ENCODE measurements at places on chromosomes 5 and 9.

- DNase-seq: peak; percentile 95
Measured at GRCh38 chr9:112059145-112059965, 115.7 kb downstream of the SUSD1 start.

DNA sequence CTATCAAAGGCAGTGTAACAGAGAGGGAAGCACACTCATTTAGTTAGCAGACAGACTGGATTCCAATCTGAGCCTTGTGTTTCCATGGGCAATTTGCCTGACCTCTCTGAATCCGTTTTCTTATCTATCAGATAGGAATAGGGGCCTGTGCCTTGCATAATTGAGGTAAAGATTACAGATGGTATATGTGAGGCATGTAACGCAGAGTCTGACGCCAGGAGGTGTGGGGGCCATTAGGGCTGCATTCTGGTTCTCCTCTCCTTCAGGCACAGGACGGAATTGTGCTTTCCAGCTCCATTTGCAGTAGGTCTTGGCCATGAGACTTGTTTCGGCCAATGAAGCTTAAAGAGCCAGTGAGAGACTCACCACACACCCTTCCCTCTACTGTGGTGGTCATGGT is 97.6 kb downstream of the FRMD3 start:
- no peak for DNase-seq

- no peak for DNase-seq
Measured at GRCh38 chr5:19369048-19369447, 619.0 kb downstream of the CDH18 start.

DNA sequence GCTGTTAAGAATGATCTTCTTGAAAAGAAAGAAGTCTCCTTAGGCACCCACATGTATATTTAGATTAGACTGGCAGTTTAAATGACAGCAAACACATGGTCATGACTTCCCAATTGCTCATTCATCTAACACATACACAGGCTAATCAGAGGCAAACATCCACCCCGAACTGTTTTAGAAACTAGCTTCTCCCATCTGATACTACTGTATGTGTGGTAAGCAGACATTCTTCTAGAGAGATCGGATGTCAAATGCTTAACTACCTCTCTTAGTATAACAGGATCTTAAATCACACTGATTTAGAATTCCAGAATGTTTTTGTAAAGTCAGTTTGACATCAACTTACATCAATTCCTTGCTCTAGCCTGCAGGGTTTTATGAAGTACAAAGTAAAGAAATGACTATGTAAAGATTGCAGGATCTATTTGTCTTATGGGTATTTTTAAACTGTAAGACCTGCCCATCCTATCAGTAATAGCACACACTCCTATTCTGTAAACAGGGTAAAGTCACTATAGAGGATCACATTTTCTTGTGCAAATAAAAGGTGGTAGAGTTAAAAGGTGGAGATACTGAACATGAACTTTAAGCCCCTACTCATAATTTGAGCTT is 239.7 kb downstream of the MLLT3 start:
- peak; percentile 67 for DNase-seq

GRCh38 chr5:127826011-127826410 is 122.8 kb downstream of the CCDC192 start:
- peak; percentile 79 for DNase-seq

GRCh38 chr5:81017320-81017719 is 57.2 kb downstream of the RASGRF2 start:
- no peak for DNase-seq

- peak; percentile 53 for DNase-seq
Measured at GRCh38 chr9:113511856-113512761, 48.6 kb downstream of the RGS3 start.

GRCh38 chr5:165157219-165157618 is 1651.8 kb downstream of the MAT2B start:
- DNase-seq: no peak

DNA sequence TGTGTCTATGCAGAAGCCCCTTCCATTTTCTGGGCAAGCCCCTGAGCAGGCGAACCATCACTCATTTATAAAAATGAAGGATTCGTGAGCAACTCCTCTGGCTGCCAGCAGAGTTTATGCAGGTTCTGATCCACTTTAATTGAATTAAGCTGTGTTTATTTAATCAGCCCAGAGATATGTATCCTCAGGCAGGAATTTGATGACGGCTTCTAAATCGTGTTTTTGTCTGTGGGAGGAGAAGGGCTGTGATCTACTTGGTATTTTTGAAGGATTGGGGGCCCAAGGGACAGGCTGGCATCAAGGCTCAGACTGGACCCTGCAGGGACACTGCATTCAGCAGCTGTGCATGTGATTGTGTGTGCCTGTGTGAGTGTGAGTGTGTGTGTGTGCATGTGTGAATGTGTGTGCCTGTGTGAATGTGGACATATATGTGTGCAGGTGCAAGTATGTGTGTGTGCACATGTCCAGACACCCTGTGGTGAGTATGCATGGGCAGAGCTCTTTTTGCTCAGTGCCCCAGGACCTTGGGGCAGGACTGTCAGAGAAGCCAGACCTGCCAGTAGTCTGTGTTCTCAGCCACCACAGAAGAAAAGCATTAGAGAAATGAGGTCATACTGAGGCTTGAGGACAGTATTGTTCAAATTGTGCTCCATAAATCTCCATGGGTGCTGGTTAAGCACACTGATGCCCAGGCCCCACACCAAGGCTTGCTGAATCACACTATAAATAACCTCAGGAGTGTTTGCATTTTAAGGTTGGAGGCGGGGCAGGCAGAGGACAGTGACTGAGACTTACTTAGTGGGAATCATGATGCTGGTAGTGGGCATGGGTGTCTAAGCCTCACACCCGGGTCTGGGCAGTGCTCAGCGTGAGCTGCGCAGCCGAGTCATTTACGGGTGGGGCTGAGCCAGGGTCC is 164.0 kb downstream of the CARTPT start:
- DNase-seq: peak; percentile 28

DNA sequence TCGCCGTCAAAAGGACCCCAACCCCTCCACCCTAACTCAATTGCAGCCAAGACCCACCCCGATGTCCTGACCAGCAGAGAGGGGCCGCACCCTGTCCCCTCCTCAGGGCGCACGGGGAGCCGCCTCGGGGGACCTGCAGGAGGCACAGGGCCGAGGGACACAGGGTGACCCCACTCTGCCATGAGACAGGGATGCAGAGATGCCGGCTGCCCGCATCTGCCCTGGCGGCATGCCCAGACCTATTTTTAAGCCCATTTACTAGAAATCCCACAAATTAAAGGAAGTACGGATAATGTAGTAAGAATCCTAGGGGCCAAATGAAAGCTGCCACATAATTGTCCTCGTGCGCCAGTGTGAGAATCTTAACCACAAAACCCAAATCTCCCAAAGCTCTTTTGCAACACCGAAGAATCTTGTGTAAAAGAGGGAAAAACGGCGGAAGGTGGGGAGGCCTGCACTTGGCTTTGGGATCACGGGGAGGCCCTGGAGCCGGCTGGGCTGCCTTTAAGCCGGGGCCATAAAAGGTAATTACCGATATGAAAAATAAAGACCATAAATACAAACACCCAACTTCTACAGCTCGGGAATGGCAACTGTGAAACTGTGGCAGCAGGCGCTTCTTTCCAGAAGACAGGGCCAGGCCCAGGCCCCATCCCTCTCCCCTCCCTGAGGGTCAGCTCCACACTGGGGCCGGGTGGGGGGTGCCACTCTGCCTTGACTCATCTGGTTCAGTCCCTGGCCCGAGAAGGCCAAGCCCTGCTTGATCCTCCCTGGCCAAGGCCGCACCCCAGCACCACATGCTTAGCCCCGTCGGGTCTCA is 35.0 kb downstream of the NACC2 start:
- no peak for DNase-seq

- DNase-seq: no peak
Measured at GRCh38 chr9:131876486-131876885, 136.6 kb upstream of the RAPGEF1 start.

DNA sequence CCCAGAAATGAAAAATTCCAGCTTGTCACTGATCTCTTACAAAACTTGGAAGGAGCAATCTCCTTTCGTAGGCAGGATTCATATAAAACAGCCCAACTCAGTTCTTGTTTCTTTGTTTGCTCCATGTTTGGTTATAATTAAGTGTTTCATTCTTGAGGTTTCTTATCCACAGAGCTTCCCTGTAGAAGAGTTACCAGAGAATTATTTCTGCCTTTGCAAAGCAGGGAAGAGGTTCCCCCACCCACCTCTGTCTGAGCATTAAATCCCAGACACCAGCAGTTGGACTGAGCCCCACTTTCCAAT is 34.1 kb upstream of the RAI14 start:
- no peak for DNase-seq

- no peak for DNase-seq
Measured at GRCh38 chr5:178438796-178439195, 151.4 kb downstream of the COL23A1 start.

- DNase-seq: no peak
Measured at GRCh38 chr5:45355189-45355992, 340.8 kb downstream of the HCN1 start.

DNA sequence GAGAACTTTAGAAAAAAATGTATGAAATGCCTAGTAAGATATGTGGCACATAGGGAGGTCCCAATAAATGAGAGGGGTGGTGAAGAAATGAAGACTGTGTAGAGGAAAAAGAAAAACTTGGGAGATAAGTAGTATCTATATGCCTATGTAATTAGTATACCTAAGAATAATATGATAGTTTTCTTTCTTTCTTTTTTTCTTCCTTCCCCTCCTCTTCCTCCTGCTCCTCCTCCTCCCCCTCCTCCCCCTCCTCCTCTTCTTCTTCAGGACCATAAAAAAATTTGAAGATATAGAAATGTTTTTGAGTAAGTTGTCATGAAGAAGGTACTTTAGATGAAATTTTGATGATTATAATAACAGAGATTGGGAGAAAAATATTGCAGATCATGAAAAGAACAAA is 857.4 kb downstream of the MAT2B start:
- DNase-seq: no peak

- DNase-seq: peak; percentile 70
Measured at GRCh38 chr5:132947671-132948070, 15.8 kb downstream of the AFF4 start.

- no peak for DNase-seq
Measured at GRCh38 chr5:168756453-168757391, 177.6 kb upstream of the PANK3 start.

DNA sequence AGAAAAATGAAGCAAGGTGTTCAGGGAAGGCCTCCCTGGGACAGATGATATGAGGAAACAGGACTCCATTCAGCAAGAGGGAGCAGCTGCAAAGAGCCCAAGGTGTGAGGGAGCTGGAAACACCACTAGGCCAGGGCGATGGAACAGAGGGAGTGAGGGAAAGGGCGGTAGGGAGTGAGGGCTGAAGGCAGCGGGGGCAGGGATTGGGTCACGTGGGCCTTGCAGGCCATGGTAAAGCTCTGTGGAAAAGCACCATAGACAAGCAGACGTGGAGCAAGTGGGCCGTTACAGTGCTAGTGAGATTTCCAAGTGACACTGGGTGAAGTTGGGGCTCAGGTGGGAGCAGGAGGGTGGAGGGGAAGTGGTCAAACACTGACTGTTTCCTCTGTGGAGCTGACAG is 10.8 kb upstream of the PRRC1 start:
- no peak for DNase-seq

- DNase-seq: no peak
Measured at GRCh38 chr5:54965806-54966205, 19.6 kb downstream of the ESM1 start.

DNA sequence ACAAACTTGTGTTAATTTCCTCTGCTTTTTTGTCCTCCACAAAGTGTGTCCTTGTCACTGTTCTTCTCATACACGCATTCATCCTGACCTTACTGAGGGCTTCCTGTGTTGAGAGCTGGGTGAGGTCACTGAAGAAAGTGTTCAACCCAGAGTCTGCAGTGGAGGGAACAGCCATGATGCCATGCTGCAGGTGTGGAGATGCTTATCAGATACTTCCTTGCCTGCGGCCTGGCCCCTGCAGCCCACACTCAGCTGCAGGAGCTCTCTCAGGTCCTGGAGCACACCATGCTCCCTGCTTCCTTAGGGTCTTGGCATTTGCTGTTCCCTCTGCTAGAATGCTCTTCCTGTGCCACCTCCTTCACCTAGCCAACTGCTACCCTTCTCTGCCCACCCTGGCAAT is 108.1 kb upstream of the SPRY4 start:
- no peak for DNase-seq

GRCh38 chr9:134602547-134603362 is 38.8 kb upstream of the COL5A1 start:
- DNase-seq: peak; percentile 89

GRCh38 chr5:18497089-18497488 is 862.8 kb downstream of the TAF11L14 start:
- DNase-seq: no peak

DNA sequence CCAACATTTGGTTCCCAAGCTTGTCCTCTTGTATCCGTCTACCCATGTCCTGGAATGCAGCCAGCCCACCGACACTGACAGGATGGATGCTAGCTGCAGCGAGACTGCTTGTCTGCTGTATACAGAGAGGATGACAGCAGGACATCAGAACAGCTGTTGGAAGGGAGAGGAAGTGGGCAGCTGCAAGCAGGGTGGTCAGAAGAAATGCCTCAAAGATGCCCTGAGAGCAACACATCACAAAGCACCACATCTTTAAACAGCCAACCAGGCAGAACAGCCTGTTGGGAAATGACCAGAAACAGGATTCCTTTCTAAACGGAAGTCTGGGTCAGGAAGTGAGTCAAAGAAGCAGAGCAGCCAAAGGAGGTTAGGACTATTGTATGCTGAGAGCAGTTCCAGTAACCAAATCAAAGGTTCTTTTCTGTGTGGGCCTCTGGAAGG is 219.1 kb downstream of the NDUFS4 start:
- peak; percentile 67 for DNase-seq

DNA sequence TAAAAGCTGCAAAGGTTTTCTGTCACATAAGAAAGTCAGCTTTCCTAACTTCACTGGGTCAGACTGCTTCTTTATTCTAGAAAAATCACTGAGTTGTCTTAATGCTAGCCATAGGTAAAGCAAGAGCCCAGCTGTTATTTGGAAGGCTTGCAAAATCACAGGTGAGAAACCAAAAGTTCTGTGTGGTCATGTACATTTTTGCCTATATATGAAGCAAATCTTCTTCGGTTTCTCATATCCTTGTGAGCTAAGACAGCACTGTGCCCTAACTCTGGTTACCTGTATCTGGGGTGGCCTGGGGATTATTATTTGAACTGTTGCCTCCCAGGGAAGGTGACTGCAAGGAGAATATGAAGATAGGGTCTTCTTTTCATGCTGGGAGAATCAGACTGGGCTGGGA is 444.9 kb upstream of the CLINT1 start:
- DNase-seq: no peak

DNA sequence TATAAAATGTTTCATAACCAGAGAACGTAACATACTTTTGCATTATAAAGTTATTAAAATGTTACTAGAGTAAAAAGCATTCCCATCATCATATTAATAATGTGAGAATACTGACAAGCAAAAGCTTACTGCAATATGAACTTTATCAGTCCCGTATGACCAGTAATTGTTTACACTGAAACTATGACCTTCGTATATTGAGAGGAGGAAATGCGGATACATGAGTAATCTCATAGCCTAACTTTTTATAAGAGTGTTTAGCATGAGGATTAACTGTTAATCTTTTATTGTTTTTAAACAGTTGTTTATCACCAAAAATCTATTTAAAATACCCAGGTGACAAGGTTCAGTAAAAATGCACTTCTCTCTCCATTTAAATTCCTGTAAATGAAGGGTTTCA is 272.4 kb downstream of the SLF1 start:
- peak; percentile 66 for DNase-seq

- no peak for DNase-seq
Measured at GRCh38 chr9:108077556-108077955, 588.0 kb upstream of the KLF4 start.

All from HCEC 1CT (cell line).